IPS DF 19.7 (cell line): ENCODE measurements at places on chromosomes 16 and 17.

DNA sequence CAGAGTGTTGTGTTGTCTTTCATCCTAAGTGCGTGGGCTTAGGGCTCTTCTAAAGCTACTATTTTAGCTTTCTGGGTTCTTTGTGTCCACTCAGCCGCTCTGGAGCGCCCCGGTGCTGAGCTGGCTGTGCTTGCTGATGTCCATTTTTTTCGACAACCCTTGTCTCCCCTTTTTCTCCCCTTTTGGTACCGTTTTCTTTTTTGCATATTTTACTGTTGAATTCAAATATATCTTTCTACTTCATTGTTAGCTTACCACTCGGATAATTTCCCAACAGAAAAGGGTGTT, 1.2 kb downstream of the SRRM2 start:
- no peak for DNase-seq

- DNase-seq, result no peak
These were observed at the start of gene CSHL1 for GRCh38 chr17:63911041-63911635. TSS of gene CSHL1 (minus strand) at chr17:63911258. CDS start at chr17:63911196, 62 bp downstream.

GRCh38 chr16:56211435-56211981, 20.2 kb downstream of the GNAO1 start:
- DNase-seq, result no peak

DNA sequence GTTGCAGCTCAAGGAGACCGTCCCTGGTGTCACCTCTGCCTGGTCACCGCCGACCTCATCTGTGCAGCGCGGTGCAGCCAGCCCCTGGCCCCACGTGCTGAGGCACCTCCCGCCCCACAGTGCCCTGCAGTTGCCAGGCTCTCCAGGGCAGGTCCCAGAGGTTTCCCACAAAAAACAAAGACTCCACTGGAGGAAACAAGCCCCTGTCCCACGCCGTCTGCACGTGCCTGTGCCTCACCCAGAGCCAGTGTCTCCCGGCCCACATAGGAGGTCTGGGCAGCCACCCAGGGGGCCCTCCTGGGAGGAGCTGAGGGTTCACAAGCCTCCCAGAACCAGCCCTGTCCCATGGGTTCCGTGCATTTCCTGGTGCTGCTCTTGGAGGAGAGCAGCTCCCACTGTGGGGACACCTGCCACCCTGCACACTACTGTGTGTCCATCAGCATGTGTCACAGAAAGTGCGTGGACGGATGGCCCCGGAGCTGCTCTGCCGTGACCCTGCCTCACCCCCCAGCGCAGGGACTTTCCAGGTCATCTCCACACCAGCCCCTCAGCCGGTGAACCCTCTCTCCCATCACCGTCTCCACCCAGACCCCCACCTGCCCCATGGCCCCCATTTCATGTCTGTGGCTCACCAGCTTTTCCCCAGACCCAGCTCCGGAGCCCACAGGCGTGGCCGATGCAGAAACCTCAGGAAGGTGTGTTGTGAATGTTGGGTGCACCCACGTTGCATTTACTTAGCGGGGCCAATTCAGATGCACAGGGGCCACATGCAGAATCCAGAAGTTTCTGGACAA, 17.0 kb upstream of the CDH15 start:
- DNase-seq, result no peak

GRCh38 chr17:34246881-34247280, 8.2 kb upstream of the CCL2 start:
- no peak for DNase-seq

DNA sequence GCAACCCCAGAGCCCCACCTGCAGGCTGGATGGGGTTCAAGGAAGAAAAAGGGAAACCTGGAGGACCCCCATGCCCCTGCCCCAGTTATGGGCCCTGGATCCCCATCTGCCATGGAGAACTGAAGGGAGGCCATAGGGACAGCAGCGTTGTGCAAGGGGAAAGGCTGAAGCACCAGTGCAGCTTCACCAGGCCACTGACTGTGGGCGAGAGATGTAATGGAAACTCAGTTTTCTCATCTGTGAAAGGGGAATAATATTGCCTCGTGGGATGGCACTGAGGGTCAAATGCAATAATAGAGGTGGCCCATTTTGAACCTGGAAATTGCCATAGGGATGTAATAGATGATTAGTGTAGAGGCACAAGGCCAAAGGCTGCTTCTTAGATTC, 9.9 kb upstream of the TSPOAP1 start:
- no peak for DNase-seq
